Left renal cortex interstitium (tissue), 4 donors: ENCODE measurements at places on chromosomes 3 and 15.

- DNase-seq = no peak
Observed at GRCh38 chr3:168024537-168024941, 71.2 kb downstream of the GOLIM4 start.

DNA sequence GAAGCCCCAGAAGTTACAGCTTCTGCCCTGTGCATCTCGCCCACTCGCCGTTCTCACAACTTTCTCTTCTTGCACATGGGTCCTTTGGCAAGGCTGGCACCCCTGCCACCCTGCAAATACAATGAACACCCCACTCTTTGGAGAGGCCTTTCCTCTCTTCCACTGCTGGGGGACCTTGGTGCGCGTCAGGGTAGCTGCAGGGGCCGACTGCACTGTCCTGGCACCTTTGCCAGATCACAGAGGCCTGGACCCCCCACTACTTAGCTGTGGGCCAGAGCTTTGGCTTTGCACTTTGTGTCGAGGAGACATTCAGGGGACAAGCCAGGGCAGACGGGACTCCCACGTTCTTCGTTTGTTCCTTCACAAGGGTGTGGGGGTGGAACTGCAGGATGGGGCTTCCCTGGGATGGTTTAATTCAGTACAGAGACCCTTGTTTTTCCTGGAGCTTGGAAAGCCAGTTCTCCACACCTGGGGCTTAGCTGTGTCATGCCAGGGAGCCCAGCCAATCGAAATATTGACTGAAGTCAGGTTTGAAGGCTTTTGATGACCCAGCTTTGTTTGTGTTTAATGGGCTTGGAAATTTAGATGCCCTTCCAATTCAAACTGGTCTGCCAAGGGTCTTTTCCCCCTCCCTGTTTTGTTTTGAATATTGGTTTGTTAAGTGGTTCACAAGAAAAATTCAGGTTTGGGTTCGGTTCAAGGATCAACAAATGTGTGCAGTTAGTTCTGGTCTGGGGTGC lies 256.1 kb upstream of the TLE3 start:
- no peak for DNase-seq

DNA sequence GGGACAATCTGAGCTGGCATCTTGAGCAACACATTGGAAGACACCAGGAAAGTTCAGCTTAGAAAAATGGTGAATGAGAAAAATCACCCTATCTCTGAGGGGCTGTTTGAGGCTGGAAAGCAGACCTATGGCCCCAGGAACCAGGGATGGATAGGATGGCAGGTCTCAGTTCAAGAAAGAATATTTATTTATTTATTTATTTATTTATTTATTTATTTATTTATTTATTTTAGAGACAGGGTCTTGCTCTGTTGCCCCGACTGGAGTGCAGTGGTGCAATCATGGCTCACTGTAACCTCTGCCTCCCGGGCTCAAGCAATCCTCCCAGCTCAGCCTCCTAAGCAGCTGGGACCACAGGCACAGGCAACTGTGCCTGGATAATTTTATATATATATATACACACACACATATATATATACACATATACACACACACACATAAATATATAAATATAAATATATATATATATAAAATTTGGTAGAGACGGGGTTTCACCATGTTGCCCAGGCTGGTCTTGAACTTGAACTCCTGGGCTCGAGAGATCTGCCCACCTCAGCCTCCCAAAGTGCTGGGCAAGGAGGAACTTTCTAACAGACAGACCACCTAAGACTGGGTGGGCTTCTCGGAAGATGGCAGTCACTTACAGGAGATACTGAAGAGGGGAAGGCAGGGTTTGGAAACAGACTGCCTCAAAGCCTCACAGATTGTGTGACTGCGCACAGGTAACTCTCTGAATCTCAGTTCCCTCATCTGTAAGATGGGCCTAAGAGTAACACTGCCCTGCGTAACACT lies 29.7 kb downstream of the CCDC13 start:
- no peak for DNase-seq

DNA sequence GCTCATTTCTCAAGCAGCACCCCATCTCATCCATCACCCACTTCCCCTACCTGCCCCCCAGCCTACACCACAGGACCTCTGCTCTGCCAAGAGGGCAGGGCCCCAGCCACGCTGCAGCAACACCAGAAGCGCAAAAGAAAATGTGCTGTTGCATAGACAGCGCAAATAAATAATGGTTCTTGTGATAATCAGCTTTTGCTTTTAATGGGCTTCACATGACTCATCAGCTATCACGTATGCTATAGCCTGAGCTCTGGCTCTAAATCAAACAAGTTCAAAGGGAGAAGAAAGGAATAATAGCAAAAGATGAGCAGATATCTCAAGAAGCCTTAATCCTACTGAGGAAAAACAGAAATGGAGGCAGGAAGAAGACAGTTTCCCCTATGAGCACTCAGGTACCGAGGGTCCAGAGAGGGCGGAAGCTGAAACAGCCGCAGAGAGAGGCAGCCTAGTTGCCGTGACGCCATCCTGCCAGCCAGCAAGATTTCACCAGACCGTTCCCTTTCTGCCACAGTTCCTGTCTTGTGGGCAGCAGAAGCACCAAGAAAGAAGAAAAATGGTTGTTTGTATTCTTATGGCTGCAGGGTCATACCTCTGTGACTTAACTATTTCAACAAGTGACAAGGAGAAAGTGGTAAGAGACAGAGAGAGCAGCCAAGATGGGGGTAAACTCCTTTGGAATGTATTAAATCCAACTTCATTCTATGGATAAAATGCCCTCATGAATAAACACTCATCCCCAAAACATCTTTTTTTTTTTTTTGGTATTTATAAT lies 22.0 kb downstream of the RAB27A start:
- no peak for DNase-seq

DNA sequence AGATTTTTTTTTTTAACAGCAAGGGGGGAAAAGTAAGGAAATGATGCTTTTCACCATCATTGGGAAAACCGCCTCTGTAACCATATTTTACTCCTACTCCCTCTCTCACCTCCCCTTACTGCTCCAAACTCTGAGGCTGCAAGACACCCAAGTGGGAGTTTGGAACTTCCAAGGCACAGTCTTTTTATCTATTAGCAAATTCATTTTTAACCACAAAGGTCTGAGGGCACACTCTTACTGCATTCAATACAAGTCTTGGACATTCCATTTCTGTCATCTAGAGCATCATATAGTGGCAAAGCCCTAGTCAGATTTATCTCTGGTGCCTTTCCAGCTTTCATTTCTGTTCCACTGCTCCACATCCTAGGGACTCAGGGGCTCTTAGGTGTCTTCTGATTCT lies 13.2 kb downstream of the FAM162A start:
- no peak for DNase-seq

- DNase-seq = no peak
Observed at GRCh38 chr3:188780193-188781147, 391.3 kb upstream of the TPRG1 start.

- no peak for DNase-seq
Observed at GRCh38 chr15:57263520-57263919, 112.8 kb upstream of the CGNL1 start.

DNA sequence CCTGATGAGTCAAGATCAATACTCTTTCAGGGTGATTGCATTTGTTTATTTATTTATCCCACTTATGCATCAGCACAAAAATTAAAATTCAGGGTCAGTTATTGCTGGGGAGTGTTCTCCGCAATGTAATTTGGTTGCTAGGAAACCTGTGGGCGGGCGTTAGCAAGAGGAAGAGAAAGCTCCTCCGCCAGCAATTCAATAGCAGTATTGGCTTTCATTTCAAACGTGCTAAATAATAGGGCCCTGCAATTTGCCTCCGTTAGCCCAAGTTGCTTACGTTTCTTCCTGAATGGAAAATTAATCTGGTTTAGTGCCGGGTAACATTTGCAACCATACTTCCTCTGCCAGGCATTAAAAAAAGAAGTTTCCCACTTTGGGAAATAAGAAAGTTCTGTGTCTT lies 35.5 kb upstream of the PLCL2 start:
- no peak for DNase-seq

DNA sequence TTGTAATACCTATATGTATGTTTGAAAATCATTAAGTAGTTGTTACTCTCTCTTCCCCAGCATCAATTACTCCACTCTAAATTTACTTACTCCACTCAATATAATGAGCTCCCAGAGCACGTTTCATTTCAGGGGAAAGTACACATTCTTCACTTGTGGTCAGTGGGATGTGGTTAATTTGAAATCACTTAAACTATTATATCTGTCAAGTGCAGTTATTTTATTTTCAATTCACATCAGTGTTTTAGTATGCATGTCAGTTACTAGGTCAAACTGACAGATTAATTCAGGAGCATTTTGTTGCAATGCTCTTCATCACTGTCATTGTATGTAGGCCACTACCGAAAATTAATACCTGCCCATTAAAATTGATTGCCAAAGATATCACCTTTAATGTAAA lies 376.1 kb downstream of the ZIC4 start:
- no peak for DNase-seq

GRCh38 chr3:194637066-194637465 lies 3.8 kb upstream of the TMEM44 start:
- DNase-seq = no peak
